ENCODE measurements at places on chromosomes 2 and 18.
A peak's percentile ranks its signal among the peaks of the same experiment; 100 is the strongest.

DNA sequence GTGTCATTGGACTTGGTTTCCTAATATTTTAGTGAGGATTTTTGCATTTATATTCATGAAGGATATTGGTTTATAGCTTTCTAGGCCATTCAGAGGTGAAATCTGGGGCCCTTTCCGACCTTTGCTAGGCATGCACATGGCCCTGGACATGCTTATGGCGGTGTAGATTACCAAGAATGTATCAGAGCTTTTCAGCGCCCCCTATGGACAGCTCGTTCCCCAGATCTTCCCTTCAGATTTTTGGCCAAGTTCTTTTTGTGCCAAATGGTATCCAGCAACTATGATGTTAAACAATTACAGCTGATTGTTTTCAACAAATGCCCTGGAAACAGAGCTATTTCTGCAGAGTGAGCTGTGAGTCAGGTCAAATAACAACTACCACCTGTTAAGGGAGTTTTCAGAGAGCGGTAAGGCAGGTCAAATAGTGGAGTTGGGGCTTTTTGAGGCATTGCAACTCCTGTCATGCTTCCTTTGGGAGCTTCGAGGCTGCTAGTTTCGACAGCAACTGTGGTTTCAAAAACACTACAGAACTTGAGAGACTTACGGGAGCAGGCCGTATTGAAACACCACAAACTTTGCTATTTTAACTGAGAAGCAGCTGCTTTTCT is 188.3 kb downstream of the ZNF516 start:
- DNase-seq, result no peak

- DNase-seq, result no peak
Measured at GRCh38 chr2:119119999-119120756, 38.4 kb downstream of the C1QL2 start.

- DNase-seq, result no peak
Measured at GRCh38 chr2:189576396-189576795, 4.2 kb downstream of the SLC40A1 start.

- no peak for DNase-seq
Measured at GRCh38 chr18:25278394-25278793, 73.6 kb downstream of the ZNF521 start.

DNA sequence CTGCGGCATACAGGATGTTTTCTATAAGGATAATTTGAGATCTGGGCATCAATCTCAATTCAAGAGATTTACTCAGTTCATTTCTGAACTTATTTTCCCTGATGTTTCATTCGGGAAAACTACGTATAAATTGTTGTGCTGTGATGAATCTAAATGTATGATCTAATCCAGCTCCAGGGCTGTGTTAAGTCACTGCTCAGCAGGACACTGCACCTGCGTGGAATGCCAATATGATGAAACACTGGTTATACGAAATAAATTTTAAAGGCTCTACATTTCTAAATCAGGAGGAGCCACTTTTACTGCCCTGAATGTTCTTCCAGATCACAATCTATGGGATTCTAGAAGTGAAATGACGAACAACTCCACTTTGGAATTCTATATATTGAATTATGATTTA is 259.0 kb downstream of the HNMT start:
- peak; percentile 34 for DNase-seq

- no peak for DNase-seq
Measured at GRCh38 chr2:62196278-62196901, 475 bp downstream of the B3GNT2 start.

DNA sequence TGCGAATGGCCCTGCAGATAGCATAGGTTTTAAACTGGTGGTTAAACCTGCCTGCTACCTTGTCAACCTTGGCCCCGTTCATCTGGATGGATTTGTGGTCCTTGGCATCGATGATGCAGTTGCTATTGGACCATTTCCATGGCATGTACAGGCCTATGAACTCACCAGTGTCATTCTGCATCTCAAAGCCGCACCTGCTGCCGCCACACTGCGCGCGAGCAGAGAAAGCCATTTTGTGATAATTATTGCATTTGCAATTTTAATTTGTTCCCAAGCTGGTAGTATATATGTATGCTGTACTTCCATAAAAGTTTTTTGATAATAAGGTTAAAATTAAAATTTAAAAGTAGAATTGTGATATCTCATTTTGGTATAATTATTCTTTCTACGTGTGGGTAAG is 94.8 kb upstream of the UXS1 start:
- no peak for DNase-seq

DNA sequence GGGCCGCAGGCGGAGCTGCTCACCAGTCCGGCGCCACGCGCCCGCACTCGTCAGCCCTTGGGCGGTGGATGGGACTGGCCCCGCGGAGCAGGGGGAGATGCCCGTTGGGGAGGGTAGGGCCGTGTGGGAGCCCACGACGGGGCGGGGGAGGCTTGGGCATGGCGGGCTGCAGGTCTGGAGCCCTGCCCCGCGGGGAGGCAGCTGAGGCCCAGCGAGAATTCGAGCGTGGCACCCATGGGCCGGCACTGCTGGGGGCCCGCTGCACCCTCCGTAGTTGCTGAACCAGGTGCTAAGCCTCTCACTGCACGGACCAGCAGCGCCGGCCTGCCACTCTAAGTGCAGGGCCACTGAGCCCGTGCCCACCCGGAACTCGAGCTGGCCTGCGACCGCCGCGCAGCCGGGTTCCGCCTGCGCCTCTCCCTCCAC is 182.4 kb upstream of the ERBB4 start:
- DNase-seq, result no peak

- DNase-seq, result no peak
Measured at GRCh38 chr2:160463245-160463644, 30.4 kb downstream of the RBMS1 start.

GRCh38 chr2:205915130-205915524 is 170.8 kb downstream of the INO80D start:
- no peak for DNase-seq

GRCh38 chr2:189530965-189531637 is 49.5 kb downstream of the SLC40A1 start:
- DNase-seq, result no peak

- DNase-seq, result peak; percentile 78
Measured at GRCh38 chr2:96330407-96330806, 5.2 kb upstream of the NCAPH start.

DNA sequence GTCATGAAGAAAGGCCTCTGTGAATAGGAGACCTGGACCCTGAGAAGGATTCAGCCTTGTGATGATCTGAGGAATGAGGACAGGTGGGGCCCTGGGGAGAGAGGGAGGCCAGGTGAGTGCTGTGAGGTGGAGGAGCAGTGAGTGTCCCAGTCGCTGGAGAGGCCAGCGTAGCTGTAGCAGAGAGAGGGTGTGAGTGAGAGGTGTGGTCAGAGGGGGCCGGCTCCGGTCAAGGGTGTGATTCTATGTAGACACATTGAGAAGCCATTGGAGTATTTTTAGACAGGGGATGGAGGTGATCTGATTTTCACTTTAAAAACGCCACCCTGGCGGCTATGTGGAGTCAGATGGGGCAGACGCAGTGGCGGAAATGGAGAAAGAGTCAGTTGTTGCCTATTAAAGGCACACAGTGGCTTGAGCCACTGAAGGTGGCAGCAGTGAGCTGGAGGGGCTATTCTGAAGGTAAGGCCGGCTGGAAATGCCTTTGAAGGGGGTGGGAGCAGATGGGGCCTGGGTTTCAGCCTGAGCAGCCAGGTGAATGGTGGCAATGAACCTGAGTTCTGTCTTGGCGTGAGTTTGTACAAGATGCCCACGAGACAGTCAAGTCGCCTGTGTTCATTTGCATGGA is 55.6 kb downstream of the GREB1 start:
- DNase-seq, result no peak

DNA sequence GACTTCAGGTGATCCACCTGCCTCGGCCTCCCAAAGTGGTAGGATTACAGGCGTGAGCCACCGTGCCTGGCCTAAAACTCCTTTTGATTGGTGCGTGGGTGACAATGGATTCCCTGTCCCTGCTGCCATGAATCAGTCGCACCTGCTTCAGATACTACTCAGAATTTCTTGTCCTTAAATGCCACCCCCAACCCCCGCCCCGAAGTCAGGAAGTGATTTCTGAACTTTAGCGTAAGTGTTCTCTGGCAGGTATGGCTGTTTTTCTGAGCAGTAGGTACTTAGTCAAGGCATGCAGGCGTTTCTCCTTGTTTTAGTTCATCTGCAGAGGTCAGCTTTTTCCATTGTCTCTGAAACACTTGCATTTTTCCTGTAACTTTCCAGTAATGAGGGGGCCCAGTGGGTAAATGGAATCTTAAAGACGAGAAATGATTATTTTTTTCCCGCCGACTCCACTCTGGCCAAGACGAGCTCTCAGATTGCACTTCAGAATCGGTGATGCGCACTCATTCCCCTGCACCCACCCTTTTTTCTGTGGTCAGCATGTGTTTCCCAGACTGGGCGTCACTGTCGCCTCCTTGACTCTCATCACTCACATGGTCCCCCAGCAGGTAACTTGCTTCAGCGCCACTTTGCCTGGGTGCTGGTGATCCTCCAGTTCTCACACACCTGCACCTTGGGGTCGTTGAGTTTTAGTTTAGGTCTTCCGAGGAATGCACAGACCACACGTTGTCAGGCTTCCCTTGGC is 179.7 kb downstream of the GBX2 start:
- no peak for DNase-seq

- no peak for DNase-seq
Measured at GRCh38 chr2:231923951-231924888, 2.0 kb downstream of the NPPC start.
